ENCODE measurements at places on chromosomes 11 and 22.

GRCh38 chr11:12006552-12007229 is 1.7 kb downstream of the DKK3 start:
- peaks cover 47% of the 10 kb centered on the region for H3K4me1 ChIP-seq
- DNase-seq = no peak
- peak overlapping the region; percentile 81 for H3K27ac ChIP-seq
- H3K4me3 ChIP-seq = peak overlapping the region; percentile 87
- H3K27me3 ChIP-seq = no peaks in the 10 kb centered on the region

- DNase-seq = no peak
- H3K27ac ChIP-seq = no peak overlapping the region
- H3K4me1 ChIP-seq = no peaks in the 10 kb centered on the region
Measured at GRCh38 chr22:25645964-25646363, 81.5 kb downstream of the GRK3 start.

DNA sequence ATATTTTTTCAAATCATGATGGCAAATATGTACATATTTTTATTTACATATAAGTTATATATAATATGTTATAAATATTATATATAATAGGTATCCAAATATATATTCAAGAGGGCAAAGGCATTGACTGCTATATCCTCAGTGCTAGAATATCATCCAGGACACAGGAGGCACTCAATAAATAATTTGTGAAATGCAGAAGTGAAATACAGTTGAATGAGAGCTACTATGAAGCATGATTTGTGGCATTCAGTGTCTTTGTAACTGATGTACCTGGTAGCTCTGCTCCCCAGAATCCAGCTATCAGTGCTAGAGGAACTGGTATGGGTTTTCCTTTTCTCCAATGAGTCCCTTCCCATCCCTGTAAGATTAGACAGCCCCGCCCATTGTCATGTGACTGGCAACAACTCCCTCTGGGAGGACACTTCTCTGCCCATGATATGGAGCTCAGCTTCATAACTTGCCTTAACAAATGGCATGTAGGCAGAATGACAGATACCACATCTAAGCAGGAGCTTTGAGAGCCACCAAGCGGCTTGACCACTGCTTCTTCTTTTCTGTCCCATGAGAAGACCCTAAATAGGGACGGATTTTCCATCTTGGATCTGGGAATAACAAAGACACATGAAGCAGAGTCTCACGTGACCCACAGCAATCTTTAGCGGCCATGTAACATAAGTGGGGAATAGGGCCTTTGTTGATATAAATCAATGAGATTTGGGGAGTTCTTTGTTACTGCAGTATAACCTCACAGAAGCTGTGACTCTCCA is 10.2 kb upstream of the CD82 start:
- no peaks in the 10 kb centered on the region for H3K27me3 ChIP-seq
- DNase-seq = no peak
- no peaks in the 10 kb centered on the region for H3K36me3 ChIP-seq
- no peaks in the 10 kb centered on the region for H3K4me1 ChIP-seq

- DNase-seq = no peak
- peaks cover 12% of the 10 kb centered on the region for H3K36me3 ChIP-seq
- H3K4me3 ChIP-seq = no peak overlapping the region
- no peak overlapping the region for H3K27ac ChIP-seq
- H3K27me3 ChIP-seq = no peaks in the 10 kb centered on the region
Measured at GRCh38 chr11:17150521-17150920, 57.3 kb downstream of the PIK3C2A start.

GRCh38 chr22:29369460-29369859 is 18.9 kb downstream of the AP1B1 start:
- DNase-seq = peak; percentile 80
- no peak overlapping the region for H3K4me3 ChIP-seq
- H3K4me1 ChIP-seq = no peaks in the 10 kb centered on the region
- H3K36me3 ChIP-seq = peaks cover 9% of the 10 kb centered on the region

DNA sequence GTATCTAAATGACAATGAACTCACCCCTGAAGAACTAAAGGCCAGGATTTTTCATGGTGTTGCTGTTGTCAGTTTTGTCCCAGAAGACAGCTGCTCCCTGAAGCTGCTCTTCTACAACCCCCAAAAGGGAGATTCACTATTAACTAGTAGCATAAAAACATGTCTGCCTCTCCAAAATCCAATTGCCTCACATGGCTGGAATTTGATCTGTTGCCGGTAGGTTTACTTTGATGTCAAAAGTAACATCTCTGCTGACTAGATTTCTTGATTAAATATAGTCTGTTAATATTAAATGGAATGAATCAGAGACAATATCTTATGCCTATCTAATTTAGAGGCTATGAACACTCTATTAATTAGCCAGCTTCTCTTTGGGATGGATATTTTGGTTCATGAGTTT is 425.4 kb downstream of the ETS1 start:
- H3K4me3 ChIP-seq = no peak overlapping the region
- no peaks in the 10 kb centered on the region for H3K4me1 ChIP-seq
- H3K36me3 ChIP-seq = no peaks in the 10 kb centered on the region
- no peaks in the 10 kb centered on the region for H3K27me3 ChIP-seq
- no peak for DNase-seq
- H3K27ac ChIP-seq = no peak overlapping the region

DNA sequence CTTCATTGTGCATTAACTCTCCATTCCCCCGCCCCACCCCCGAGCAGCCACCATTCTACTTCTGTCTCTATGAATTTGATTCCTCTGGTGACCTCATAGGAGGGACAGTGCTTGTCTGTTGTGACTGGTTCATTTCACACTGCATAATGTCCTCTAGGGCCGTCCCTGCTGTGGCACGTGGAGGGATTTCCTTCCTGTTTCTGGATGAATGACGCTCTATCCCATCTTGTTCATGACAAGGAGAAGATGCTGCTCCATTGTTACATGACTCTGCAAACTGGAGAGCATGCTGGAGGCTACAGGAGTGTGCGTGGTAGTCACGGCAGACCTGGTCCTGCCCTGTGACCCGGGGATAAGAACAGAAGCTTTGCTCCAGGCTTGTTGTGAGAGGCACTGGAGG is 61.3 kb downstream of the RTL6 start:
- H3K4me1 ChIP-seq = no peaks in the 10 kb centered on the region
- DNase-seq = no peak
- no peak overlapping the region for H3K4me3 ChIP-seq

DNA sequence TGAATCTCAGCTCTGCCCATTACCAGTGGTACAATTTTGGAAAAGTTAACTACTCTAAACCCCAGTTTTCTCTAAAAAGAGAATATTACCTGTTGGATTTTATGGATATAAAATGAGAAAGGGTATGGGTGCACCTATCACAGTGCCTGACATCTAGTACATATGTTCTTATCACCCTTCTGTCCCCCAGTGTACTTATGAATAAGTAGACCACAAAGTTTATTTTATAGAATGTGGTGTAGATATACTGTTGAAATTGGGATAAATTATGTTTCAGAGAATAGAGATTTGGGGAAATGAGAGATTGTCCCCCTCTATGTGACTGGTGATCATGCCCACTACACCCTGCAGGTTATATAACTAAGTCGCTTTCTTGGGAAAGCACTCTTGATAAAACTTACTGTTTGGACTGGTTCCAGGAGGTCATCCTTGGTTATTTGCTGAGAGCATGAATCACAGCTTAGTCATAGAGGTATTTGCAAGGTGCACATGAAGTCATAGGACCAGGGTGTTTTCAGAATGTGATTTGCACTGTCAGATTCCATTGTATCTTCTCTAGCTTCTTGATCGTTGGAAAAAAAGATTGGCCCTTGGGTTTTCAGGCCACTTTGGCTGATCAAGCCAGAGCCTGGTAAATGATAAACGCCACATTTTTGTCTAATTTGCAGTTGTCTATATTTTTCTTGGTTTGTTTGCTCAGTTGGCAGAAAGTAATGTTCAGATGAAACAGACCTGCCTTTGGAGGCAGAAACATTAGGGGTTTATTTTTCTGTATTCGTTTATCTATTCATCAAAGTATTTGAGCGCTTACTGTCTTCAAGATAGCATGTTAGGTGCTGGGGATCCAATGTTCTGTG is 21.3 kb downstream of the STX3 start:
- DNase-seq = no peak
- peaks cover 8% of the 10 kb centered on the region for H3K4me1 ChIP-seq
- H3K4me3 ChIP-seq = no peak overlapping the region
- peaks cover 24% of the 10 kb centered on the region for H3K36me3 ChIP-seq

Data from tibial artery (tissue), 4 donors.